Mesenteric fat pad (tissue), 1 donor: ENCODE measurements at places on chromosomes 5 and 9.

DNA sequence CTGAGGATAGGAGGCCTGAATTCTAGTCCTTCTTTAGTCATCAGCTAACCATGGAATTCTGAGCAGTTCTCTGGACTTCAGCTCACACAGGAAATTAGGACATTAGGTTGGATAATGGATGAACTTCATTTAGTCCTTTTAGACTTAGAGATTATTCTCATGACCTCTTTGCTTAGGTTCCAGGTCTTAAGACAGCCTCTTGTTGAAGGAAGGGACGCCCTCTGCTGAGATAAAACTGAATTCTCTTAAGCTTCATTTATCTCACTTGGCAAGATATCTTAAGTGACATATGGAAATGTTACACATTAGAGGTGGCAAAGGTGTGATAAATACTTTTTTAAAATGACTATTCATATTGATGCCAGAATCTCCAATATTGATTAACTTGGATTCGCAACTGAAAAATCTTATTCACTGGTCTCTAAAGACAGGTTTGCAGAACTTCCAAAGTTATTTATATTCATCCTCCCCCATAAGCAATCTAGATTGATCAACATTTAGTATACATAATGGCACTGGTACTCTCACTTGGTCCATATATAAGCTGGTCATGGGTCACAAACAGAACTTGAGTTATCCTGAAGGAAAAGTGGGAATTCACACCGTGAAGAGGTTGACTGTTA, 16.9 kb upstream of the ZNF366 start:
- no peak for DNase-seq

GRCh38 chr5:102737161-102737560, 17.9 kb upstream of the PAM start:
- DNase-seq: no peak

DNA sequence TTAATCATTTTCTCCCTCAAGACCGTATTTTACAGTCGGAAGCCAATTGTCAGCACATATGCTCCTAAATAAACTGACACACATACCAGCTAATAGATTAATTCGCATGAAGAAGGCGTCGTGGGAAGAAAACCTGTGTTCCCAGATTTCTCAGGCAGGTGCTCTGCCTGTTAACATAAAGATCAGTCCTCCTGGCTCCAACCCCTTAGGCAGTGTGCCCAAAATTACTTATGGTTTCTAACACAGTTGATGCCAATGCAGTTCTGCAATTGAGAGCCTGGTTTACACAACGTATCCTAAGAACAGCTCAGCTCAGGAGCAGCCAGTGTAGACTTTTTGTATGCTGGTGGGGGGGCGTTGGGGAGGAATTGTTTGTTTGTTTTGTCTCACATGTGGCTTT, 208.3 kb downstream of the ENC1 start:
- DNase-seq: no peak

DNA sequence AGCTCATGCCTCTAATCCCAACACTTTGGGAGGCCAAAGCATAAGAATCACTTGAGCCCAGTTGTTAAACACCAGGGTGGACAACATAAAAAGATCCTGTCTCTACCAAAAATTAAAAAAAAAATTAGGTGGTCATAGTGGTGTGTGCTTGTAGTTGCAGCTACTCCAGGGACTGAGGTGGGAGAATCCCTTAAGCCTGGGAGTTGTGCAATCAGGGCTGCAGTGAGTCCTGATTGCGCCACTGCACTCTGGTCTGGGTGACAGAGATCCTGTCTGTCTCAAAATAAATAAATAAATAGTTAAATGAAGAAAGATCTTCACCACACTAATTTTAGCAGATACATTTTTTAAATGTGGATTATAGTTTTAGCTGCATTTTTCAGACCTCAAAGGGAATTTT, 433.2 kb downstream of the MAT2B start:
- no peak for DNase-seq

DNA sequence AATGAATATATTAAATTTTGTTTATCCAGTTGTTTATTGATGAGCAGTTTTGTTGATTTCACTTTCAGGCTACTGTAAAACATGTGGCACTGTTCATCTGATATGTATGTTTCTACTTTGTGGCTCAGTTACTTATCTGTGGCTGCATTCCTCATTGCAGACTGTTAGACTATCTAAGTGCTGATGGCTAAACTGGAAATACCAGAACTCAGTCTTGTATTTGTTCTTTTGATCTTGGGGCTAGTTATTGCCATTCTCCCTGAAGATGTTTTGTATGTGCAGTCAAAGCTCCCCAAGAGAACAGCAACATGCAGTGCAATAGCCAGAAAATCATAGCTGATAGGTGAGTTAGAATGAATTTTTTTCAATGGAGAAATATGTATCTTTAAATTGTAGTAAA, 162.2 kb downstream of the GADD45G start:
- DNase-seq: no peak

- DNase-seq: peak; percentile 89
These were observed 155.9 kb upstream of the PHYKPL start for GRCh38 chr5:178388386-178389025.

DNA sequence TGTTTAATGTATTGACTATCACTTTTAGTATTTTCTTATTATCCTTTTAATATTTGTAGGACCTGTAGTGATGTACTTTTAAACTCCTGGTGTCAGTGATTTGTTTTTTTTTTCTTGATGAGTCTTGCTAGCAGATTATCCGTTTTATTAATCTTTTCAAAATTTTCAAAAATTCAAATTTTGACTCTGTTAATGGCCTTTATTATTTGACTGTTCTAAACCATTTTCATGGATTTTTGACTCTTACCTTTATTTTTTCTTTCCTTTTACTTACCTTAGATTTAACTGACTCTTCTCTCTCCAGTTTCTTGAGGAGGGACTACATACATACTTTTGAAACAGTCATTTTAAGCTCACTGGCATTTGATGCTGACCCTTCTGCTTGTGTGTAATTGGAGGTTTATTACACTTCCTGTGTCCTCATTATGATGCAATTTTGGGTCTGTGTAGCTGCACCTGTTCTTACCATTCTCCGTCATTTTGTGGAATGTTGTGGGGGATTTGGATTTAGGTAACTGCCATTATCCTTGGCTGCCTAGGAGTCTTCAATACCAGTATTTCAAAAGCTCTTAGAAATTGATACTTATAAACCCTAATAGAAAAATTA, 32.0 kb upstream of the EXOC3 start:
- DNase-seq: no peak
